ENCODE measurements at places on chromosomes 1 and 21.
A peak's percentile ranks its signal among the peaks of the same experiment; 100 is the strongest.

GRCh38 chr1:193763266-193763665, 576.9 kb upstream of the B3GALT2 start:
- peak; percentile 57 for DNase-seq

- no peak for DNase-seq
These were observed 26.8 kb downstream of the THEM4 start for GRCh38 chr1:151882466-151882865.

DNA sequence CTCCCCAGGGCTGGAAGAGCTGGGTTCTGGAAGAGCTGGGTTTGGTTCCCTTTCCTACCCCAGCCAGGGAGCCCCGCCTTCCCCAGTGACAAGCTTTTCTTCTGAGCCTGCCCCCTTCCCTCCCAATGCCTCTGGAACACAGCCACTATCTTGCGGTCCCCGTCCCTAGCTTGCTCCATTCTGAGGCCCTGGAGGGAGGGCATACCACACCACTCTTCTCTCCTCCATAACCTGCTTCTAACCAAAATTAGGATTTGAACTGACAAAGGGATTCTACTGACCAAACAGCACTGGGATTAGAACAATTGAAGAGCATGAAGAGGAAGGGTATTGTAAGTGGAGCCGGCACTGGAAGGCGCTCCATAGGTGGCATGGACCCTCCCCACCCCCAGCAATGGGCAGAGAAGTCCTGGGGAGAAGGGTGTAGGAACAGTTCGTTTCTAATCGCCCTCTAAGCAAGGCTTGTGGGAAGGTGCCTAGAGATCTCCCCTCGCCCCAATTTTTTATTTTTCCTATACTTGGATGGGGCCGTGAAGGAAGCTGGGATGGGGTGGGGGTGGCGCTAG, 690 bp downstream of the C1orf216 start:
- DNase-seq, result peak; percentile 83

GRCh38 chr1:8213136-8213535, 104.8 kb upstream of the SLC45A1 start:
- DNase-seq, result no peak

DNA sequence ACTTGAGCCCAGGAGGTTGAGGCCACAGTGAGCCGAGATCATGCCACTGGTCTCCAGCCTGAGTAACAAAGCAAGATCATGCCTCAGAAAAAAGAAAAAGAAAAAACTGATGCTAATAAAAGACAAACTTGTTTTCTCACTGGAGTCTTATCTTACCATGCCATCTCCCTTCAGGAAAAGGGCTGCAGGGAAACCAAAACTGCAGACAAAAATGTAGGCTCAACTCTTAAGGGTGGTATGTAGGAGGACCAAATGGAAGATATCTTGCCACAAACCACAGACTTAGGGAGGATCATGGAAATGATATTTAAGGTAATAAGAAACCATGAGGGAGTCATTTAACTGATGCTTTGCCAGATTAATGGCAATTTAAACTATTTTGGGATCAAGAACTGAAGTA, 32.9 kb downstream of the UROD start:
- no peak for DNase-seq

GRCh38 chr1:111707906-111708305, 31.3 kb downstream of the INKA2 start:
- DNase-seq, result peak; percentile 38

GRCh38 chr21:31176080-31176551, 137.8 kb upstream of the KRTAP19-8 start:
- DNase-seq, result no peak

DNA sequence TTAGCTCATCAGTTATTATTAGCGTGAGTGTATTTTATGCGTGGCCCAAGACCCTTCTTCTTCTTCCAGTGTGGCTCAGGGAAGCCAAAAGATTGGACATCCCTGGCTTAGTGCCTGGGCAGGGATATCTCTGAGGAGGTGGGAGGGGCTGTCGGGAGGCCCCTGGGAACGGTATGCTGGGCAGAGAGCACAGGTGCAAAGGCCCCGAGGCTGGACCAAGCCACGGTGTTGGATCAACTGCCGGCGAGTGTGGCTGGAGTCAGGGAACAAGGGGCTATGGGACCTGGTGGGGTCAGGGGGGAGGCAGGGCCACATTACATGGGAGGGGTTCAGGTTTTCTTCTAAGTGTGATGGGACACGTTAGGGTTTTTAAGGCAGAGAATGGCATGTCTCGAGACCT, 62.7 kb downstream of the FHAD1 start:
- DNase-seq, result no peak

GRCh38 chr1:216855810-216856209, 132.6 kb upstream of the ESRRG start:
- DNase-seq, result no peak

- DNase-seq, result no peak
These were observed 45.7 kb downstream of the GALNT2 start for GRCh38 chr1:230112782-230113181.

DNA sequence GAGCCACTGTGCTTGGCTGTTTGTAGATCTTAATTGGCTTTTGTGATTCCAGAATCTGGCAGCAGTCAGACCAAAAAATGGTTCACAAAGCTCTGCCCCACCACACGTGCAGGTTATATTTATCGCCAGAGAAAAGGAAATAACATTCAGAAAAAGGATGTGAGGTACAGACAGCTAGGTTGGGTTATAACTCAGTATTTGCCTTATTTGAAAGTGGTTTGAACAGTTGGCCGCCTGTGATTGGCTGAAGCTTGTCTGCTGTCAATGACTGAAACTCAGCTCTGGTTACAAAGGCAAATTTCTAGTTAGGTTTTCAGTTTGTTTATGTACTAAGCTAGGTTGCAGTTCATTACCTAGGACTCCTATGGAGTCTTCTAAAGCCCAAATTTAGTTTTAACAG, 9.6 kb downstream of the SH3BGR start:
- DNase-seq, result no peak

DNA sequence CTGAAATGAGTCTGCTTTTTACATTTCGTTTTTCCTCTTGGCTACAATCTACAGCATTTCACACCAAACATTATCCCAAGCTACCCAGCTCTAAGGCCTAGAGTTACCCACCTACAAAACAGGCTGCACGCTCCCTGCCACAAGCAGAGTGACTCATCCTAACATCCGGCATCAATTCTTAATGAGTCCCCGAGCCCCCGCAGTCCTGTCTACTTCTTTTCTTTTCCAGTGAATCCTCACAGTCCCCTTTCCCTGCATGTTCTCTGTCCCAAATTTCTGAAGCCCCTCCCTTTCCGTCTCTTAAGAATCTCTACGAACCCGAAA, 650 bp downstream of the PCNX2 start:
- peak; percentile 71 for DNase-seq

DNA sequence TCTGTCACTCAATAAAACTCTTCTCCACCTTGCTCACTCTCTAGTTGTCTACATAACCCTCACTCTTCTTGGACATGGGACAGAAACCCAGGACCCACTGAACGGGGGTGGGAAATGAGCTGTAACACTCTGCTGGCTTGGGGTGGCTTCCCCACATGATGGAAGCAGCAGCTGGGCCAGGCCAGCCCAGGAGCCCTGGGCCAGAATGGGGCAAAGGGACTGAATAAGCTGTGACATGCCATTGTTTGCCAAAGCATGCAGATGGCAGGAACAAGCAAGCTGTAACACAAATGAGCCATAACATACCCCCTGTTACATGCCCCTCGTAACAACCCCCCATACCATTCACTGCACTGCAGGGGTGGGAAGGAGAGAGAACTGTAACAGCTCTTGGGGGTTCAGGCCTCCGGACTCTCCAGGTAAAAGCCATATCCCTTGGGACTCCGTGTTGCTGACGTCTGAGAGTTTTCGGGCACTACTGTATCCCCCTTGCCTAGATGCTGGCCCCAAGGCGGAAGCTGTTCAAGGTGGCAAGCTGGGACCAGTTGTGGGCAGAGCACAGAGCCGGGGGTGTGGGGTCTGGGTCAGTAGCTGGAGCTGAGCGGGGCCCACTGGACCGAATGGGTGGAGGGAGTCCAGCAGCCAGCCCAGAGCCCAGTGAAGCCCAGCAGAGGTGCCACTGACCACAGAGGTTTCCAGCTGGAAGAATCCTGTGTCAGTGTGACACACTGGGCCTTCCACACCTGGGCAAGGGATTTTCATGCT, 56.1 kb upstream of the DMRTB1 start:
- no peak for DNase-seq

DNA sequence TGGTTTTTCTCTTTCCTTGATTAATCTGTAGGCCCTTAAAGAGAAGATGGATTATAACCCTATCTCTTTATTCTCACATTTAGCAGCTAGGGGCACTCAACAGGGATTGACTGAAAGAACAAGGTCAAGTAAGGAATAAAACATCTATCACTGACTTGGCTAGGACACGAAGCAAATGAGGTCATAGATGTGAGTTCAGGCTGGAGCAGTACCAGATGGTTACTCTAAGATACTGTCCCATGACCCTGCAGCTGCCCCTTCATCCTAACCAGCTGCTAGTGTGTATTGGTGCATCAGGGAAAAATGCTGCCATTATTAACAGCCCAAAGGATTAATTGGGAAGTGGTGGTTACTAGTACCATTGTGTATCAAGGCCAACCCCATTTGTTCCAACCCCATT, 221.9 kb downstream of the CTH start:
- no peak for DNase-seq

GRCh38 chr1:226644541-226645176, 94.4 kb downstream of the ITPKB start:
- DNase-seq, result peak; percentile 55

DNA sequence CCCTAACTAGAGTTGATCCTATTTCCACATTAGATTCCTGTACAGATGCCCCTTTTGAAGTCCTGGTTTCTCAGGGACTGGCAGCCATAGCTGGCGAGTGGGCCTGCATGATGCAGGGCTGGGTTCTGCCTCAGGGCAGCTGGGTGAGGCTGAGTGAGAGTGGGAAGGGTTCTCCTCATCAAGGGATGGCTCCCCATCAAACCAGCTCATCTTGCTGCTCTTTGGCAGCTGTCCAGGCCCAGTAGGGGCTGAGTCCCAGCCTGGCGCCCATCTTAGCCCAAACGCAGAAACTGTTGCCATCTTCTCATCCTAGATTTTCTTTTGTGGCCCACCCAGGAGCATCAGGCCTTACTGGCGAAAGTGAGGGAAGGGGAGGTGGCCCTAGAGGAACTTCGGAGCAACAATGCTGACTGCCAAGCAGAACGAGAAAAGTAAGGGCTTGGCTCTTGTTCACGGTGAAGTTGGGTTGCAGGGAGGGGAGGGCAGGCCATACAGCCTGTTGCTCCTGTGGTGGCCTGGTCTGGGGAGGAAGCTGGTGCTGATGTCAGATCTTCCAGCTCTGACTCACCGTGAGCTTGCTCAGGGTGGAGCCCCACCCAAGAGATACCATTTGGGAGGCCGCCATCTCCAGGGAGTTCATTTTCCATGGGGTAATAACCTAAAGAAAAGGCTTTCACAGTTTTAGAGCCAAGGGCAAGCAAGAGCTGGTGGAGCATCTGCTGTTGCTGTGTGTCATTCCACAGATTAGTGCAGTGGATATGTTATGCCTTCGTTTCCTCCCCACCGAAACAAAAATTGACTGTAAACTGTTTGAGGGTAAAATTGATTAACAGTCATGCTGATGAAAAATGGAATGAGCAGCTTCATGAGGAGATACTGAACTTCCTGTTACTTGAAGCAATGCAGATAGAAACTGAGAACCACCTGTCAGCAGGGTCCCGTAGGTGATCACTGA, 34.7 kb downstream of the TUFT1 start:
- DNase-seq, result peak; percentile 86

GRCh38 chr1:114032271-114033215, 53.3 kb downstream of the OLFML3 start:
- DNase-seq, result peak; percentile 80

DNA sequence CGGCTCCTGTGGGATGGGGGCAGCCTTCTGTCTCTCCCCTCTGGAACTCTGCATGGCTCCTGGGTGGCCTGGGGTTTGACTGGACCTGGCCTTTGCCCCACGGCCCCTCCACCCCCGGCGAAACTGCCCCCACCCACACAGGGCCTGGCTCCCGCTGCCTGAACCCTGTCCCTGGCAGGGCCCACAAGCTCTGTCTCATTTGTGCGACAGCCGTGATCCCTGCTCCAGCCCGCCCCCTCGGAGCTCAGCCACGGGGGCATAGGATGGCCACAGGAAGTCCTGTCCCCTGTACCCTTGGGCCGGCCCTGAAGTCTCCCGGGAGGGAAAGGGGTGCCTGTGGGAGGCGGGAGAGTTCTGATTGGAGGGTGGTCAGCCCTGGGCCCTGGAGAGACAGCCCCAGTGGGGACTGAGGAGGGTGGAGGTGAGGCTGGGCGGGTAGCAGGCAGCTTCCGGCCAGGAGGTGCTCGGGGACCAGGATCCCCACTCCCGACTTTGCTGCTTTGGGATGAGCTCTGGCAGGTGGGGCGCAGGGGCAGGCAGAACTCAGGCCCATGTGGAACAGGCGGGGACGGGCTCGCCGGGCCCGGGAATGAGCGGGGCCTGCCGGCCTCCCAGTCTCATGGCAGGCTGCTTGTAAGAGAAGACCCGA, 45.1 kb downstream of the SLX9 start:
- DNase-seq, result no peak

DNA sequence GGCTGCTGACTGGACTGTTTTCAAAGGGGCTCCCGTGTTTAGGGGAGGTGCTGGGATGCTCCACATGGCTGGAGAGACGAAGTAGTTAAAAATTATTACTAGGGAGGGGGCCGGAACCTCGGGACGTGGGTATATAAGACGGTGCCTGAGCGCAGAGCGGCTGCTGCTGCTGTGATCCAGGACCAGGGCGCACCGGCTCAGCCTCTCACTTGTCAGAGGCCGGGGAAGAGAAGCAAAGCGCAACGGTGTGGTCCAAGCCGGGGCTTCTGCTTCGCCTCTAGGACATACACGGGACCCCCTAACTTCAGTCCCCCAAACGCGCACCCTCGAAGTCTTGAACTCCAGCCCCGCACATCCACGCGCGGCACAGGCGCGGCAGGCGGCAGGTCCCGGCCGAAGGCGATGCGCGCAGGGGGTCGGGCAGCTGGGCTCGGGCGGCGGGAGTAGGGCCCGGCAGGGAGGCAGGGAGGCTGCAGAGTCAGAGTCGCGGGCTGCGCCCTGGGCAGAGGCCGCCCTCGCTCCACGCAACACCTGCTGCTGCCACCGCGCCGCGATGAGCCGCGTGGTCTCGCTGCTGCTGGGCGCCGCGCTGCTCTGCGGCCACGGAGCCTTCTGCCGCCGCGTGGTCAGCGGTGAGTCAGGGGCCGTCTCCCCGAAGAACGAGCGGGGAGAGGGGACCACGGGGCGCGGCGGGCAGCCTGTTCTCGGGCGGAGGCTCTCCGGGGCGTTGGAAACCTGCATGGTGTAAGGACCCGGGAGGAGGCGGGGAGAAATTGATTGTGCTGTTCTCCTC, at the start of gene CHODL:
TSS of gene CHODL (plus strand) at position 163 of the 793 bp plus-strand sequence. CDS start at position 554, 391 bp downstream.
- DNase-seq, result no peak

GRCh38 chr1:83641796-83642443, 357.0 kb downstream of the TTLL7 start:
- no peak for DNase-seq

DNA sequence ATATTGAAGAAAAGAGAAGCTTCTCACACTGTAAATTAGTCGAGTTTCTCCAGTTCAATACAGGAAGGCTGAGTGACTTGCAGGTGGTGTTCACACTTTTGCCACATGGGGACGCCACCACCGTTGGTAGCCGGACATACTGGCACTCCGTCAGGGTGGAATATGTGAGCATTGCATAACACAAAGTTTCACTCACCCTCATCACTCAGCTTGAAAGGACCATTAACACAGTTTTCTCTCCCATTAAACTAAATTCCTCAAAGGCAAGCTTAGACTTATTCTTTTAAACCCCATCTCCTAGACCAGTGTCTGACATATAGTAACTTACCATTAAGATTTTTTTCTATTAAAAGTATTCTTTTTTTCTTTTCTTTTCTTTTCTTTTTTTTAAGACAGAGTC, 105.3 kb upstream of the SERBP1 start:
- peak; percentile 79 for DNase-seq

GRCh38 chr1:97010566-97011264, 289.1 kb downstream of the PTBP2 start:
- peak; percentile 76 for DNase-seq

GRCh38 chr1:22884806-22885530, 87.7 kb downstream of the LACTBL1 start:
- DNase-seq, result no peak

Measured in fibroblast of skin of back (primary cell).